ENCODE measurements at places on chromosomes 11 and 22. TPM values are rescaled to one million over a fixed set of nuclear protein-coding genes. Genes with fewer than 3 reads are reported as not detected.

- no peak for DNase-seq
- peaks cover 21% of the 10 kb centered on the region for H3K27me3 ChIP-seq
- no peak overlapping the region for H3K27ac ChIP-seq
- no peak overlapping the region for H3K4me3 ChIP-seq
- peaks cover 49% of the 10 kb centered on the region for H3K4me1 ChIP-seq
These were observed 1.5 kb downstream of the WNT7B start for GRCh38 chr22:45975164-45976161.

GRCh38 chr22:26436903-26437515 is 7.9 kb downstream of the ASPHD2 start:
- H3K27ac ChIP-seq, result no peak overlapping the region
- peaks cover 13% of the 10 kb centered on the region for H3K4me1 ChIP-seq
- DNase-seq, result no peak
- H3K36me3 ChIP-seq, result peaks cover 11% of the 10 kb centered on the region
- no peak overlapping the region for H3K4me3 ChIP-seq

- peaks cover 35% of the 10 kb centered on the region for H3K27me3 ChIP-seq
- no peak for DNase-seq
- no peak overlapping the region for H3K4me3 ChIP-seq
- H3K4me1 ChIP-seq, result no peaks in the 10 kb centered on the region
- no peak overlapping the region for H3K27ac ChIP-seq
These were observed 31.0 kb downstream of the SYT7 start for GRCh38 chr11:61549662-61550568.

DNA sequence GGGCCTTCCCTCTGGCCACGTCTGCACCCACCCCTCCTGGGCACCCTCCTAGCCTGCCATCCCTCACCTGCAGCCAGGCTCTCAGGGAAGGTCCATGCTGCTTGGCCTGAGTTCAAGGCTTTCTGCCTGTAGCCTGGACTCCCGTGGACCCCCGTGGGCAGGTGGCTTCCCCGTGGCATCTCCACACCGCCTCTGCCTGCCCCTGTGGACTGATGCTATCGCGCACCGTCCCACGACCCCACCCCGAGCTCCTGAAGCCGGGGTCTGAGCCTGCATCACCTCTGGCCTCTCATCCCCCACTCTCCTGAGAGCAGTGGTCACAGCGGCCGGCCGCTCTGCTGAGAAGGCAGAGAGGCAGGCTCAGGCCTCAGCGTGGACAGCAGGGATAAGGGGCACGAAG is 4.5 kb downstream of the IFITM5 start:
- H3K27ac ChIP-seq, result no peak overlapping the region
- H3K4me3 ChIP-seq, result no peak overlapping the region
- peaks cover 9% of the 10 kb centered on the region for H3K27me3 ChIP-seq

DNA sequence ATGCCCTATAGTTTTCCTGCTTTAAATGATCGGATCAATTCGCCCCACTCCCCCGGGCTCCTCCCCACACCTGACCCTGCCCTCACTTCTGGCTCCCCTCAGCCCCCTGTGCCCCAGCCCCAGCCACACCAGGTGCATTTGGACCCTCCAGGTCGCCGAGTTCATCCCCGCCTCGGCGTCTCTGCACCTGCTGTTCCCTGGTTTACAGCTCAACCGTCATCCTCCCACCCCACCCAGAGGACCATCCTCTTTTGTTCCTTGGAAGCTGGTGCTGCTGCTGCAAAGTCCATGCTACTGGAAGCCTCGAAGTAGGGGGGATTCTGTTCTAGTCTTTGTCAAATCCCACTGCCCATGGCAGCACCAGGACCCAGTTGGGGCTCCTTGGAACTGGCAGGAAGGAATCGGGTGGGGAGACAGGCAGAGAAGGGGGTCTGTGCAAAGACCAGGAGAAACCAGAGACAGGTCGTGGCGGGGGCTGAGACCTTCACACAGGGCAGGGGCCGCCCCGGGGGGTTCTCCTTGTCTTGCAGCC is 4.5 kb upstream of the MUC5B start:
- no peaks in the 10 kb centered on the region for H3K36me3 ChIP-seq
- no peak overlapping the region for H3K4me3 ChIP-seq
- no peak overlapping the region for H3K27ac ChIP-seq
- no peaks in the 10 kb centered on the region for H3K4me1 ChIP-seq

DNA sequence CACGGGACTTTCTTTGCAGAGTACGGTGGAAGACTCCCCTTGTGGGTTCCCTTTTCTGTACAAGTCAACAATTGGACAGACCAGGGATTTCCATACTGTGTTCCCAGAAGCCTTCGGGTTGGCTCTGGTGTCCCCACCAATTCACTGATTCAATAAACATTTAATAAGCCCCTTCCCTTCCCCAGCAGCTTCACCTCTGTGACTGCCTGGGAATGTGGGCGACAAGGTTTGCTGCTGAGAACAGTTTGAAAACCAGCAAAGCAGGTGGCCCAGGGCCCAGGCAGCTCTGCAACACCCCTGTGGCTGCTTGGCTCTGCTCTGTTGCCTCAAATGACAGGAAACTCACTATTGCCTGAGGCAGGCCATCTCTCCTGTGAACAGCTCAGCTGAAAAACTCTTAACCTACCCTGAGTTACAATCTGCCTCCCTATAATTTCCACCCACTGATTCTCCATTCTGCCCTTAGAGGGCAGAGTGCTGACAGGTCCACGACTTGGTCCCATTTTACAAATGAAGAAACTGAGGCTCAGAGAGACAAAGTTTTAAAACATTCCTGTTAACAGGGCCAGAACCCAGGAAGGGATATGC is 10.4 kb downstream of the ADORA2A start:
- DNase-seq, result peak; percentile 78
- H3K27ac ChIP-seq, result peak overlapping the region; percentile 98
- H3K27me3 ChIP-seq, result no peaks in the 10 kb centered on the region

DNA sequence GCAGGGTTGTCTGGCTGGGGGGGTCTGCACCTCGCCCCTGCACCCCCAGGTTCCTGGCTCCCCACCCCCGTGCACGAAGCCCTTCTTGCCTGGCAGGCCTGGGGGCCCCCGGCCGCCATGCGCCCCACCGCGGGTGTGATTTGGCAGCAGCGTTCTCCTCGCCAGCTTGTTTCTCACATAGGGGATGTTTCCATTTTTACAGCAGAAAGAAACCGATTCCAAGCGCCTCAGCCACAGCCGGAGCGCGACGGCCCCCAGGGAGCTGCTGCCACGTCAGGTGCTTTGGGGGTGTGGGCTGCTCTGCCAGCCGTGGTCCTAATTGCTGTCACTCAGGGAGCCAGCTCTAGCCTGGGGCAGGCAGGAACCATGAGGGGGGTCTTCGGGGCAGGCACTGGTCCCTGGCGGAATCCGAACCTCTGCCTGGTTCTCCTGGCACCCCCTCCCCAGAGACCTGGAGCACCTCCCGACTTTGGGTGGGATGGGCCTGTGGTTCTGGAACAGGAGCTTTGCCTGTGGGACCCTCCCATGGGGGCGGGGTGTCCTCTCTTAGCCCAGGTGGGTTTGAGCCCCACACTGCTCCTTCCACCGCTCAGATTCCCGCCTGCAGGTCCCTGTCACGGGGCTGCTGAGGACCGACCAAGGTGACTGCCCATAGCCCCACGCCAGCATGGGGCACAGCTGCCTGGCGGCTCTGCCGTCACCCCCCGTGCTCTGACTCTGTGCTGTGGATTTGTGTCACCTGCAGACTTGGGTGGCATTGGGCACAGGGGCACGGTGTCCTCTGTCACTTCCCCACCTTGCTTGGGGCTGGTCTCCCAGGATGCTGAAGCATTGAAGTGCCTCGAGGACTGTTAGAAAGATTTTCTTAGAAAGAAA is 54.0 kb downstream of the RTN4R start:
- H3K27me3 ChIP-seq, result no peaks in the 10 kb centered on the region
- H3K36me3 ChIP-seq, result no peaks in the 10 kb centered on the region
- H3K4me1 ChIP-seq, result no peaks in the 10 kb centered on the region
- H3K4me3 ChIP-seq, result no peak overlapping the region
- DNase-seq, result peak; percentile 30

DNA sequence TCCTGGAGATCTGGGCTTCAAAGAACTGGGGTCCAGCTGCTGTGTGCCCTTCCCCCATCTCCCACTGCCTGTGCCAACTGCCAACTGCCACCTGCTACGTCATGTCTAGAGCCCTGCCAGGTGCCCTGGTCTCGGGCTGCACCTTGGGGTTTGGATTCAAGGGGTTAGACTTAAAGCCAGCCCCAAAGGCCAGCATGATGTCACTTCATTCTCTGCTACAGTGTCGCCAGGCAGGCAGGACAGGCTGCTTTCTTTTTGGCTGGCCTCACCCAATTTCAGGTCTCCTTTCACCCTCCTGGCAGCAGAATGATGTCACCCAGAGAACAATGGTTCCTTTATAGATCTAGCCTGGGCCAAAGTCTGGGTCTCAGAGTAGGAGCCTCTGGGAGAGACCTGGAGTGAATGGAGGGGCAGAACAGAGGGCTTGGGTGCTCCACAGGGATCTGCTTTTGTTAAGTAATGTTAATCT is 79.5 kb upstream of the CRYBB3 start:
- no peaks in the 10 kb centered on the region for H3K4me1 ChIP-seq
- DNase-seq, result no peak
- H3K4me3 ChIP-seq, result no peak overlapping the region

DNA sequence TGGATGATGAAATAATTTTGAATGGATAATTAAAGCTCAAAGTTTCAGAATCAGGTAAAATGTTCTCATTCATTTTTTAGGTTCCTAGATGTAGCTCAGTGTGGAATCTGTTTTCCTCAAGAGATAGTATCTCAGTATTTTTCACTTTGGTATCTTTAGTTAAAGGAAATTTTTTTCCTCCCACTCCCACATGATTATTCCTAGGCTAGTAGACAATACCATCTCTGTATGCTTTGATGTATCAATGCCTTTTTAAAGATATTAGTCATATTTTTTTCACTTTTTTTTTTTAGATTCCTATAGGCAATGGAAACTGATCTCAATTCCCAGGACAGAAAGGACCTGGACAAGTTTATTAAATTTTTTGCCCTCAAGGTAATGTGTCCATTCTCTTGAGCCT is 26.6 kb downstream of the ATG13 start:
- peaks cover 12% of the 10 kb centered on the region for H3K36me3 ChIP-seq
- no peak overlapping the region for H3K4me3 ChIP-seq
- no peak overlapping the region for H3K27ac ChIP-seq

C11orf87 gene
- not detected for polyA plus RNA-seq

PRG3 gene
- not detected for polyA plus RNA-seq

PPP2R1B gene
- 8.2 TPM for polyA plus RNA-seq

FOXRED2 gene
- polyA plus RNA-seq, result 0.86 TPM

MTA2 gene
- polyA plus RNA-seq, result 37.2 TPM

PATE4 gene
- polyA plus RNA-seq, result not detected
